Hematopoietic multipotent progenitor cell treated with erythropoietin and hydrocortisone succinate and interleukin-3 and kit ligand, for 4 days (in vitro differentiated cells): ENCODE measurements at places on chromosomes 2 and 18.

GRCh38 chr2:62216113-62216512 is 20.2 kb downstream of the B3GNT2 start:
- DNase-seq: no peak

DNA sequence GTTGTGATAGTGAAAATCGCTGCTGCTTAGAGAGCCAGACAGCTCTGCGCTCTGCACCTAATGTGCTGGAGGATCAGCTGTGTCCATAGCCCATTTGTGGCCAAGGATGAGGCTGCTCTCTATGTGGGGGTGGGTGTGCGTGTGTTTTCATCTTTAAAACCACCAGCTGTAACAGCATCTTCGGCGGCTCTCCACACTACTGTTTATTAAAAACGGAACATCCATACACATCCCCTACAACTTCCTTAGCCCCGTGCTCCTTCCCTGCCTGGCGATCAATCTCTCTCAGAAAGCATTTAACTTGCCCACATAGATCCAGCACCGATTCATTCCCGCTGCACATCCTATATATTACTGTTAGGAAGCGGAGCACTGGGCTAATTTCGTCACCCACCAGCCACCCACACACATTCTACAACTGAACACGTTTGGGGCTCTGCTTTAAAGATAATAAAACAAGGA is 1.6 kb downstream of the CELF4 start:
- DNase-seq: no peak

- DNase-seq: peak; percentile 74
Observed at GRCh38 chr2:120231974-120232635, 8.9 kb upstream of the TMEM185B start.

GRCh38 chr18:51941999-51942398 is 398.0 kb upstream of the DCC start:
- no peak for DNase-seq

DNA sequence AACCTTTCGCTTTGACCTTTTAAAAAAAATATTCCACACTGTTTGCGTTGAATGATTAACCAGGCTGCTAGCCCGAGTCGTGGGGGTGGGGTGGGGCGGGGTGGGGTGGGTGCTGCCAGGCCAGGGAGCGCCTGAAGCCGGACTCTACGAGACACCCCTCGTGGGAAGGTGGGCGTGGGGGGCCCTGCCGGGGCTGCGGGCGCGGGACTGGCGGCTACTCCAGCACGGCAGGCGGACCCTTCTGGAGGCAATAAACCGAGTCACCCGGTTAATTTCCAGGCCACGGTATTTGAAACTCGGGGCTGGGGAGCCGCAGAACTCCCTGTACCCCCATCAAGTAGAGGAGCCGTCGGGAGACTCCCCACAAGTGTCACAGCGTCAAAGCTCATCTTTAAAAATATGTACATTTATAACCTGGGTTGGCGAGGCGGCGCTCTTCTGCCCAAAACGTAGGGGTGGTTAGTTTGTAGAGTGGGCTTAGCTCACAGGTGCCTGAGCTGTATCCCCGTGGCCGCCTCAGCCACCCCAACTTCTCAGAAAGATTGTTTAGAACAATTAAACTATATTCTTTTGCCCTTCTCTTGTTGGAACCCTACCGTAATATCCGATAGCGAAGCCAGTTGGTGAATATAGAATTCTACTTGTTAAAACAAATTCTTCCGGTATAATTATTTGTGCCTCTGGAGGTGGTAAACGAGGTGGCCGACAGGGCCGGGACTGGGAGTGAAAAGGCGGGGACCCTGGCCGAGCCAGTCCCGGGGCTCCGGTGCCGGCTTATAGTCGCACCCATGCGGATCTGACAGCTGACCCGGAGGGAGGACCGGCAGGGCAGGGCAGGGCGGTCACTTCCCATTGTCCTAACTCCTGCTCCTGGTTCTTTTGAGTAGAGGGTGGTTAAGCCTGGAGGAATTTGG is 1.4 kb downstream of the B3GNT2 start:
- DNase-seq: peak; percentile 71

GRCh38 chr2:101251844-101252407 is 760 bp upstream of the CNOT11 start:
- peak; percentile 48 for DNase-seq

GRCh38 chr18:45854036-45854586 is 28.6 kb downstream of the SIGLEC15 start:
- DNase-seq: no peak

DNA sequence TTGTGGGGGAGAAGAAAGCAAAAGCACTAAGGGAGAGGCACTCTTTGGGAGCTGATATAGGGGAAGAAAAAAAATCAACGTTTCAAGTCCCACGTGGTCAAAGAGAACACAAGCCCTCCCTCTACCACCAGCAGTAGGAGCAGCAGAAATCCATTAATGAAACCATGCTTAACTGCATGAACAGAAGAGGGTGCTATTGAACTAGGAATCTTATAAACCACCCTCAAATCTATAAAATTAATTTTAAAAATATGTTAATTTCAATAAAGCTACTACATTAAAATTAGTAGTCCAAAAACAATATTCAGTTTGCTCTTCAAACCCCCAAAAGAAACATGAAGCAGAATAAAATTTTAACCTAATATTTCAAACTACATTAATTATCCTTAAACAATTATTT is 147.8 kb downstream of the TMEM18 start:
- peak; percentile 82 for DNase-seq

DNA sequence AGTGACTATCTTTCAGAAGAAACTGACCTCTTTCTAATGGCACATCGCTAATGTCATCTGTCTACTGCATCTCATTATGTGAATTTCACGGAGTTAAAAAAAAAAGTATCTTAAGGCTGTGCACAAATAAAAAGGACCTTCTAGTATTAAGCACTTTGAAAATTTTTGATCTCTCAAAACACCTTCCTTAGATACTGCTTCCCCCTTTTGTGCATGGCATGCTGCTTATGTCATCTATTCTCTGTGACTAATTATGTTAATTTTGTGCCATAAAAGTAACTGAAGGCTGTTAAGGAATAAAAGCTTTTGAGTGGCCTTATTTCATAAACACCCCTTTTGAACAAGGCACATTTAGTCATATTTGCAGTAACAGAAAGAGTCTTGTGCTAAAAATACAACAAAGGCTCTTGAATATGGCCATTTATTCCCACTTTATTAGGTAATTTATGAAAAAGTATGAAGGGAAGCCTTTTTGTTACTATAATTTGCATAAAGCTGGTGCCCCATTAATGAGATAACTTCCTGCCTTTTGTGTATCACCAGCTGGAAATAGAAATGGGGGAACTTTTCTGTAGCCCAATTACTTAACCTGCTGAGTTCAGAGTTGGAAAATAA is 1412.0 kb upstream of the ZEB2 start:
- no peak for DNase-seq

DNA sequence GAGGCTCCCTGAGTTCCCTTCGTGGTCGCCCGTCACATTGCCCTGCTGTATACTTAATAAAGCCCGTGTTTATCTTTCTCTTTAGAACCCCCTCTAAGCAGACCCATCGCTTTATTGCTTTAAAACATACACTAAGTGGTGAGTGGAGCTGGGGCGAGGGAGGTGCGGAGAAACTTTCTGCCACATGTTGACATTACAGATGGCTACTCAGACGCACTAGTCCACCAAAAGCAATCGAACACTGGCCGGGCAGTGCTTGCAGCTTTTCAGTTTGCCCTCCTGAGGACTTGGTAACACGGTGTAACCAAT is 859 bp upstream of the COLEC12 start:
- DNase-seq: no peak

GRCh38 chr18:73711256-73711655 is 436.4 kb downstream of the FBXO15 start:
- DNase-seq: no peak

- no peak for DNase-seq
Observed at GRCh38 chr2:52139241-52139640, 1107.3 kb upstream of the NRXN1 start.

DNA sequence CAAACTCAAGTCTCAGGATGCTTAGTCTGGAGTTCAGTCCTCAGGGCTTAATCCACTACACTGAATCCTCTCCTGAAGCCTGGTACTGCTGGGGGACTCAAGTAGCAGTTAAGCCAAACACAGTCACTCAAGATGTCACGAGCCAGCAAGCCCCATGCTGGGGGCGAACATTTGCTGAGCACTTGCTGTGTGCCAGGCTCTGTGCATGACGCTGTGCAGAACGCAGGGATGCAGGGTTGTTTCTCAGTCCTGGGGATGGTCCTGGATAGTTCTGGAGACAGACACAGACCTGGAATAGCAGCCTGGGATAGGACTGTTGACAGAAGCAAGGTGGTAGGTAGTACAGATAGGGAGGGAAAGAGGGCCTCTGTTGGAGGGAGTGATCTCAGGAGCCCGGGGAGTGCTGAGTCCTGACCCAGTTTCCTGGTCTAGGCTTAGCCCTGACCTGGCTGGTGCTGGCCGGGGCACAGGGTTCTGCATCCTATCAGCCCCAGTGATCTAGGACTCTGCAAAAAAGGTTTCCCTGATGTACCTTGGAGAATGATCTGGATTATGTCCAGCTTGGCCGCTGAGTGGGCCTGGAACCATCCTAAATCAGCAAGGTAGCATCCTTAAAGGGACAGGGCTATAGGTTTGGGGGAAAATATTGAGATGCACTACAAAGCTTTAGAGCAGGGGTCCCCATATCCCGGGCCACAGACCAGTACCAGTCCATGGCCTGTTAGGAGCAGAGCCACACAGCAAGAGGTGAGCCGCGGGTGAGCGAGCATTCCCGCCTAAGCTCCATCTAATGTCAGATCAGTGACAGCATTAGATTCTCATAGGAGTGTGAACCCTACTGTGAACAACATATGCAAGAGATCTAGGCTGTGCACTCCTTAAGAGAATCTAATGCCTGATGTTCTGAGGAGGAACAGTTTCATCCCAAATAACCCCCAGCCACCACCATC is 54.7 kb upstream of the OTOF start:
- no peak for DNase-seq

GRCh38 chr18:54130177-54130576 is 94.3 kb downstream of the MBD2 start:
- DNase-seq: no peak

DNA sequence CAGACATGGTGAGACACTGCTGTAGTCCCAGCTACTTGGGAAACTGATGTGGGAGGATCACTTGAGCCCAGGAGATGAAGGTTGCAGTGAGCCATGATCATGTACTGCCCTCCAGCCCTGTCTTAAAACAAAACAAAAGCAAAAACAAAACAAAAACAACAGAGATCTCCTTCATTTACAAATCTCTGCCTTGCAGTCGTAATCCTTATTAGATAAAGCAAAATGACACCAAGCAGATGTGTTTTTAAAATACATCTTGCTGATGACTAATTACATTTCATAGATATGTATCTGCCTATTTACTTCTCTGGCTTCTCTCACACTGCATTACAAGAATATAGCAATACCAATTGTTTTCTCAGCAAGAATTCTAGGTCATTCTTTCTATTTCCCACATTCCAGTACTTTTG is 22.8 kb downstream of the NFE2L2 start:
- DNase-seq: no peak

DNA sequence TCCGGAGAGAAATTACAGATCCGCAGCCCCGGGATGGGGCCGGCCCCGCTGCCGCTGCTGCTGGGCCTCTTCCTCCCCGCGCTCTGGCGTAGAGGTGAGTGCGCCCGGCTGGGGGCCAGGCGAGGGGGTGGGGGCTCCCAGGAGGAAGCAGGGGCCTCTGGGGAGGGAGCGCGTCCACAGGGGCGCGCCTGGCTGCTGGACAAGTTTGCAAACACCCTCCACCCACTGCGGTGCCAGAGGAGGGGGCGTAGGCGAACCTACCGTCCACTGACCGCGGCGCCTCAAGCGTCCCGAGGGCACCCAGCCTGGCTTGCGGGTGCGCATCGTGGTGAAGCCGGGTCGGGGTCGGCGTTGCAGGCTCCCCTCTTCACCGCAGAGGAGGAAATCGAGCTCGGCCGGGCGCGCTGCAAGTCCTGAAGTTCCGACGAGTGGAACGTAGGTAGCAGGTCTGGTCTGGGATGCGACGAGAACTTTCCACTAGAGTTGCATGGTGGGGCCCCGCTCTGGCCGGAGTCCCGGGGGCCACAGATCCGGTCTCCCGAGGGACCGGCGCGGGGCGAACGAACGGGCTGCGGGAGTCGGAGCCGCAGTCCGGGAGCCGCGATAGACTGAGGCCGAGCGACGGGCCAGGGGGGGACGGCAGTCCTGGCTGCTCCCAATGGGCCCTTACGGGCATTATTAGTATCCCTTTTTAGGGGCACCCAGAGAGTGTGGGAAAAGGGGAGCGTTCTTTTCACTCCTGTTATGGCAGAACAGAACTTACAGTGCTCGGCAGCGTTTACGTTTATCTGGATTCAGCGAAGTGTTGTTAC is 502 bp downstream of the MERTK start:
- DNase-seq: peak; percentile 54

DNA sequence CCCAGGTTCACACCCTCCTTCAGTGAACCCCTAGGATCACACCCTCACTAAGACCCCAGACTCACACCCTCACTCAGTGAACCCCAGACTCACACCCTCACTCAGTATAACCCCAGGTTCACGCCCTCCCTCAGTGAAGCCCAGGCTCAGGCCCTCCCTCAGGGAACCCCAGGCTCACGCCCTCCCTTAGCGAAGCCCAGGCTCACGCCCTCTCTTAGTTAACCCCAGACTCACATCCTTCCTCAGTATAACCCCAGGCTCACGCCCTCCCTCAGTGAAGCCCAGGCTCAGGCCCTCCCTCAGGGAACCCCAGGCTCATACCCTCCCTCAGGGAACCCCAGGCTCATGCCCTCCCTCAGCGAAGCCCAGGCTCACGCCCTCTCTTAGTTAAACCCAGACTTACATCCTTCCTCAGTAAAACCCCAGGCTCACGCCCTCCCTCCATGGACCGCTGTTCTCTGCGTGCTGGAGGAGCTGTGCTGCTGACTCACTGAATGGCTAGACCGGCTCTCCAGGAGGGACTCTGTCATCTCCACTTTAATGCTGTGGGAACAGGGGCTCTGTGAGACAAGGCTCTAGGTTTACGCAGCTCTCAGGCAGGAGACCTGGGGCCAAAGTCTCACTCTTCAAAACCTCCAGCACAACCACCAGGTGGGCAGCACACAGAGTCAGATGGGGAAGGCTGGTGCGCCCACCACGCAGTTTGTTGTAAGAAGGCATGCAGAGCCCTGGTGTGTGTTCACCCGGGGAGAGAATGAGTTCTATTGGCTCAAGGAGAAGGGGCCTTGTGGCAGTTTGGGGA is 506.9 kb upstream of the MYT1L start:
- no peak for DNase-seq

DNA sequence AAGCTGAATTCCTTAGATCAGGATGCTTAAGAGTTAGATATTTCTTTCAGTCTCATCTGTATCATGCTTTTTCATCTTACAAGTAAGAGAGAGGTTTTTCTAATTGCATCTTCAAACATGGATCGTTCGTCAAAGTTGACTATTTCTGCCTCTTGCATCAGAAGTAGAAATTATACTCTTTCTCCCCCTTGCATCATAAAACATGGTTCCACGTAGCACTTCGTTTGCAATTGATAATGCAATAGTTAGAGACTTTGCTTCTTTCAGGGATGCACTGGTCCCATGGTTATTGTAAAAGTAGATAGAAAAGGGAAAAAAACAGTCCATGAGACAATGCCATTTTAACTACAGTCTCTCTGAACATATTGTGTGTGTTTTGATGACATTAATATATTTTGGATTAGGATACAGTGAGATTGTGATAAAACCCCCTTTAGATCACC is 75.1 kb upstream of the PARD3B start:
- no peak for DNase-seq
